Mesendoderm (in vitro differentiated cells): ENCODE measurements at places on chromosomes 4 and X.

DNA sequence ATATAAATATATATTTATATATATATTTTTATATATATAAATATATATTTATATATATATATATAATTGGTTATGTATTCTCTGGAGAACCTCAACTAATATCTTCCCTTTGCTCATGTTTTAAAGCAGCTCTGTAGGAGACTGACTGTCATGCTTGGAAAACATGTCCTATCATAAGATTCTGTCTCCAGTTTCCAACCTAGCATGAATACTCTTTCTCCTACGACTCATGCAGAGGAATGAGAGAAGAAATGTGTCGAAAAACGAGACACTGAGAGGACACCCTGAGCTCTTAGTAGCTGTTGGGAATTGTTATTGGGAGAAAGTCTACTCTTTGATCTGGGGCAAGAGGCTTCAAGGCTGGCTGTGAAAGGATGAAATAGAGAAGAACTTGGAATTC, 166.5 kb upstream of the SLIT2 start:
- DNase-seq, result no peak

DNA sequence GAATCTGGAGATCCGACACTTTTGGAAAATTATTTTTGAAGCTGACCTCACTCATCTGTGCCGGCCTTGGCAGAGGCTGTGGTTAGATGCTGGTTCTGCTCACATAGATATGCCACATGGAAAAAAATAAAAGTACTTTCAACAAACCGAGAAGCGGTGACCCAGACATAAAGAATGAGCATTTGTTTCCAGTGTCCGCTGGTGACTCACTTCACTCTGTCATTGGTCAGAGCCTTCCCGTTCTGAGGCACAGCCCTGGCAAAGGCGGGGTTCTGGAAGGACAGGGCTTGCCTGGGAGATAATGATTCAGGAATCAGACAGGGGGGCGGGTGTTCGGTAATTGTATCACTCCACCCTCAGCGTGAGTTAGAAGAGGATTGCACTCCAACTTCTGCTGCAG, 172.4 kb upstream of the MXRA5 start:
- DNase-seq, result peak; percentile 11

- no peak for DNase-seq
These were observed 137.8 kb downstream of the CEP135 start for GRCh38 chr4:56086561-56086960.

- DNase-seq, result no peak
These were observed 6.7 kb downstream of the RTL8B start for GRCh38 chrX:135015523-135016245.

GRCh38 chr4:53722110-53722509, 130.8 kb upstream of the LNX1 start:
- DNase-seq, result no peak

- no peak for DNase-seq
These were observed 305.4 kb downstream of the MAPK10 start for GRCh38 chr4:86054286-86055032.

DNA sequence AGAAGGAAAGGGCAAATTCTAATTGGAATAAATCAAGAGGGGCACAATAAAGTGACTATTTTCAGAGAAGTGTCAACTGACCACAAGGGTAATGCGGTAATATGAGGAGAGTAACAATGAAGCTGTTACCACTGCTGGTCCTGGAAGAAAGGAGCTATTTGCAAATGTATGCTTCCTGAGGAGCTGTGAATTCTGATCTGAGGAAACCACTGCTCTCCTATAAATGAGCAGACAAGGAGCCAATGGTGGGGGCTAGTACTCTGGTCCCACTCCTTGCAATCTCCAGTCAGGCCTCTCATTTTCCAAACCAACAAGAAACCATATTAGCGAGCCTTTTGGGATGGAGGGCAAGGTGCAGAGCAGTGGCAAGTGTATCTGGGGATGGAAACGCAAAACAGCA, 770.2 kb downstream of the FSTL5 start:
- DNase-seq, result peak; percentile 48

DNA sequence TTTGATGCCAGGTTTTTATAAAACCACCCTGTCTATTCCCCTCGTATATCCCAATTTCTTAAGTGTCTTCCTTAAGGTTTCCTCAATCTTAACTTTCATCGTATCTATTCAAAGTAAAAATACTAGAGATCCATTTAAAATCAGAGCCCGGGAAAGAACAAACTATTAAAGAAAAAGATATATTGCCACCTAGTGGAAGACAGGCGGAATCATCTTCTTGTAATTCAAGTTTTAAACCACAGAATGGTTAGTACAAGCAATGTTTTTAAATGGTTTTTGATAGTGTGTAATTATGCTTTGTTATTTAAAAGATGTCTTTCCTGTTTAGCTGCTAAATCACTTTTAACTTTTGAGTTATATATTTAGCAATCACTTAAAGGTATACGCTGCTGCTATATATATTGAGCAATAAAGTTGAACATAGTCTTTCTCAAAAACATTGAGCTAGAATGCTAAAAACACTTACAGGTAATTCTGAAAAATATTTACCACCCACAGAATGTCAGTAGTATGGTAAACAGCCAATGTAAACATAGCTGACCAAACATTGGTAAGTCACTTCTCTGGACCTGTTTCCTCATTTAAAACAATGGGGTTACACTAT, 18.2 kb downstream of the PRDM8 start:
- DNase-seq, result peak; percentile 59

DNA sequence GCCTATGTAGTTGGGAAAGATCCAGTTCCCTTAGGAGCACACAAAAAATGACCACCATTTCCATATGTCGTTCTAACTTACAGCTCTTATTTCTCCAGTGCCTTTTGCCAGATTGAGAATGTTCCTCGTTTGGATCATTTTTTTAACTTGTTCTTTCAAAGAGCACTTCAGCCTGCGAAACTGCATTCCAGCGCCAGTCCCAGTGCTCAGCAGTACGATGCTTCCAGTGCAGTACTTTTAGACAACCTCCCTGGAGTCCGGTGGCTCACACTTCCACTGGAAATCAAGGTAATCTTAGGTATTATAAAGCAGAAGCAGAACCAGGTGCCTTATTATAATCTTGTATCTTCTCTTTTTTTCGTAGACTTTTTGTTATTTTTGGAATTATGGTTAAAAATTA, 42.6 kb upstream of the SLC25A31 start:
- DNase-seq, result no peak

GRCh38 chrX:123236859-123237258, 52.8 kb downstream of the GRIA3 start:
- DNase-seq, result peak; percentile 38

- no peak for DNase-seq
These were observed 161.9 kb downstream of the TLL1 start for GRCh38 chr4:166034965-166035364.

DNA sequence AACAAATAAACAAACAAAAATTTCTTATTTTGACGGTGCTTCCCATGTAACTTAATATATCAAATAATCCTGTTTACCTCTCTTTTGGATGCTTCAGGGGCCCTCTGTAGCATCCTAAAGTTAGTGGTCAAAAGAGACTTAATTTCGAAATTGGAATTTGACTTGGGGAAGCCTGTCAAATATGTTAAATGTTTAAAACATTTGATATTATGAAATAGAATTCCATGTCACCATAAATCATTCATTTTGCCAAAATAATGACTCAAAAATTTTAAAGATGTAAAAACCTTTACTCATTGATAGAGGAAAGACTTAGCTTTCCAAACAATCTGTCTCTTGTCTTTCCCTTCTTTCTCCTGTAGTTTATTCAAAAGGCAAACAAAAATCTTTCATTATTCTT, 20.6 kb upstream of the TEX13A start:
- no peak for DNase-seq

- DNase-seq, result peak; percentile 75
These were observed 339 bp downstream of the TBC1D9 start for GRCh38 chr4:140755774-140756318.

DNA sequence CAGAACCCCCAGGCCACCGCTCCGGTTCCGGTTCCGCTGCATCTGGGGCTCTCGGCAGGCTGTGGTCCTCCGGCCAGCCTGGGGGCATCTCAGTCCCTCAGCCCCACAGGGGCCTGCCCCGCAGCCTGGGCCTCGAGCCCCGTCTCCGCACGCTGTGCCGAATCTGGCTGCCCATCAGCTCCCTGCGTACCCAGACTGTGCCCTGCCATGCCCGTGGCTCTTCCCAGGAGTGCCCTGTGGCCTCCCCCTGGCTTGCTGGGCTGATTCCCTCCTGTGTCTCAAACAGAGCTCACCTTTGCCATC, 830 bp upstream of the MSANTD1 start:
- DNase-seq, result no peak
